ENCODE measurements at places on chromosomes 6 and 20. TPM values are rescaled to one million over a fixed set of nuclear protein-coding genes. Genes with fewer than 3 reads are reported as not detected.

SLC35D3 gene
- not detected for total RNA-seq

ATF6B gene
- total RNA-seq = 83.6 TPM

VSX1 gene
- total RNA-seq = 4.2 TPM

TMEM244 gene
- not detected for total RNA-seq

SSTR4 gene
- not detected for total RNA-seq

TRIM10 gene
- total RNA-seq = not detected

MEI4 gene
- 0.44 TPM for total RNA-seq

C6orf52 gene
- total RNA-seq = 8.2 TPM

KIF16B gene
- 8.8 TPM for total RNA-seq

SNAI1 gene
- total RNA-seq = 12.9 TPM

PROKR2 gene
- not detected for total RNA-seq

LRRN4 gene
- not detected for total RNA-seq

DNA sequence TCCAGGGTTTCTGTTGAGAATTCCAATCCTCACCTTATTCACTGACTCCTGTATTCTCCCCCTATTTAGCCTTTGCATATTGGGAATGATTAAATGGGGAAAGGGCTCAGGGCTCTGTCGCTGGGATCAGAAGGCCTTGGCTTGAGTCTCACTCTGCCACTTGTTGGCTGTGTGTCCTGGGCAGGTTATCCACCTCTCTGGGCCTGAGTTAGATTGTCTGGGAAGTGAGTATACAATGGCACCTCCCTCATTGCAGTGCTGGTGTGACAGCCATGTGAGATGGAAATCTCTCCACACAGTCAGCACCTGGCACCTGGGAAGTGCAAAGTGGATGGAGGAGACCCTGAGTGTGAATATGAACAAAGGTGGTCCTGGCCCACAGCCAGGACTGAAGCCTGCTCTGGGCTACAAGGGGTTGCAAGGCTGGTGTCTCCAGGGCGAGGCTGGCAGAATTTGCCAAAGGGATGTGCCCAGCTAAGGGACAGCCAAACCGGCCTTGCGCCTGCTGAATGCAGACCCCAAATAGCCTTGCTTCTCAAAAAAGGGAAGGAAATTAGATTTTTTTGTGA, 200.0 kb upstream of the PMEPA1 start:
- DNase-seq = no peak

- no peak for DNase-seq
Measured at GRCh38 chr6:32943864-32944649, 3.2 kb upstream of the HLA-DMB start.

GRCh38 chr6:162029873-162030576, 697.5 kb downstream of the PRKN start:
- no peak for DNase-seq

- no peak for DNase-seq
Measured at GRCh38 chr6:44333273-44333919, 9.1 kb upstream of the SPATS1 start.

DNA sequence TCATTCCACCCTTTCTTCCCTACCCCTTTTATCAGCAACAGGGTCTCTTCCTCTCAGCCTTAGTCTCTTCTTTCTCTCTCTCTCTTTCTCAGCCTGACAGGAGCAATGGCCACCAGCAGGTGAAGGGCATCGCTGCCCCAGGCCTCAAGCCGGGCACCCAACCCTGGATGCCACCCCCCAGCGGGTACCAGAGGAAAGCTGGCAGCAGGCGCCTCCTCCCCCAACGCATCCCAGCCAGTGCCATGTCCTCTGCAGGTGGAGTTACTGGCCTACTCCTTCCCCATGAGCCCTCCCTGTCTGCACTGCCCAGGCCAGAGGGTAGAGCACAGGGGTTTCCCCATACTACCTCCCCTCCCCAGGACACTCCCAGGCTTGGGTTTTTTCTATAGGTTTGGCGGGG, 32.2 kb downstream of the EIF2S2 start:
- DNase-seq = no peak

DNA sequence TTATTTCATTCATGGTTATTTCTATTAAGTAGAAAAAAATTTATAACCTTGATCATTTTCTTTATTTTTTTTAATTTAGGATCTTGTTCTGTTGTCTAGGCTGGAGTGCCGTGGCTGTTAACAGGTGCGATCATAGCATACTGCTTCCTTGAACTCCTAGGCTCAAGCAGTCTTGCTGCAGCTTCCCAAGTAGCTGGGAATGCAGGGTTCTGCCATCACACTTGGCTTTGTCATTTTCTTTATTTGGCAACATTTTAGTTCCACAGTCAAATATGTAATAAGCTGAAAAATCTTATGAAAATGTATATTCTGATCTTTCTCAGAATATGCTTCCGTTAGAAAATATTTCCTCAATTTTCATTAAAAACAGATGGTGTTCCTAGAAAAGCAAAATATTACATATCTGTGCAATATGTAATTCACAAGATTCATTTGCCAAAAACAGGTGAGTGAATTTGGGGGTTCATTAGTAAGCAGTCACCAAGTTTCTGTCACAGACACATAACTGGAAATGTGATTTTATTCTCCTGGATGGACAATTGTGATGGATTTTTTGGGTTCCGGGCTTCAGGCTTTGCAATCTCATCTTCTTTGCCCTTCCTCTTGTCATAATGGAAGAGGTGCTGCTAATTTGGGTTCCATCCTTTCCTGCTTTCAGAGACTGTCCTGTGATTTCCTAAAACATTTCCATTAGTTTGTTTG, 21.5 kb downstream of the AMD1 start:
- DNase-seq = no peak

DNA sequence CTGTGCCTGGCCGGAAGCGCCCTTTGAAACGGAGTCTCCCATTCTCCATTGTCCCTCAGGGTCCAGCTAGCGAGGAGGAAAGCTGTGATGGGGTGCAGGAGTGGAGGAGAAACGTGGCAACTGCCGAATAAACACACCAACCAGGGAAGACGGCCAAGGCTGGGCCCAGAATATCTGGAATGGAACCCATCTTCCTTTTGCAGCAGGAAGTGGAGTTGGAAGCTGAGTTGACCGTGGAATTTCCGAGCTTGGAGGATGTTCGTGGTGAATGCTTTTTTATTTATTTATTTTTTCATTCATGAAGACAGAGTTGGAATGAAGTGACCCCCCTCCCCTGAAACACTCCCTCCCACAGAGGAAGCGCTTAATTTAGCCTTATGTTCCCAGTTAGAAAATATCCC, 105.6 kb upstream of the RNF24 start:
- DNase-seq = no peak

GRCh38 chr6:4134841-4135664, at the start of gene ECI2:
Gene ECI2, minus strand, starts transcription at chr6:4135575. Its CDS starts 15 bp downstream, at chr6:4135560.
- DNase-seq = no peak

DNA sequence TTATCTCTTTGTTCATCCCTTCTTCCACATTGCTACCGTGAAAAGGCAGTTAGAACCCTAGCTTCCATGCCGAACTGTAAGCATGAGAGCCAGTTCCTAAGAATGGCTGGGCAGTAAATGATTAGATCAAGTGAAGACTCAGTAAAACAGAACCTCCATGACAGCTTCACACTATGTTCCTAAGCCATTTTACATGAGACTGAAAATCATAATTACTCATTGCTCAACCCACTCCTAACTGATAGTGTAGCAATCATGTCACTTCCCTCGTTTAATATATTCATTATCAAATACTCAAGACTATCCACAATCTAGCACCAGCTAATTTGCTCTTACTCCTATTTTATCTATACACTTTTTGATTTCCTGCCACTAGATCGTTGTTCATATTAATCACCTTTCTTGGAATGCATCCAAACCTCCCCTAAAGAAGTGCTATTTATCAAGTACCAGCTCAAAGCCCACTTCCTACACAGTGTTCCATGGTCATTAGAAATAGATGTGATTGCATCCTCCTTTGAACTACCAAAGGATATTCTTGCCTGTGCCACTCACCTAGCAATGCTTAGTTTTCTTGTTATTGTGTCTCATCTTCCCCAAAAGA, 6.0 kb downstream of the TMEM30A start:
- DNase-seq = no peak

DNA sequence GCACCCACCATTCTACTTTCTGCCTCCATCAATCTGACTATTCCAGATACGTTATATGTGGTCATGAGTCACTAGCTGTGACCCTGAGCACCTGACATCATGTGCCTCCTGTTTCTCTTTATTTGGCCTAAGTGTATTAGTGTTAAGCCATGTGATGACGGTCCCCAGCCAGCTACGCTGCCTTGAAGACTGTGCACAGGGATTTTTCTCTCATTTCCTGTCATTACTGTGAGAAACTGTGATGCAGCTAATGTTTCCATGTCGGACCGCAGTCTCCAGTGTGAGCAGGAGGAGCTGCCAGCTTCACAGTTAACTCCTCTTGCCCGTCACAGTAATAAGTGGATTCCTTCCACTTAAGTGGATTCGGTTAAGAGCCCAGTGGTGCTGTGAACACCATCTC, 9.9 kb upstream of the SPATS1 start:
- DNase-seq = no peak

- DNase-seq = no peak
Measured at GRCh38 chr20:39935901-39936300, 753.1 kb downstream of the MAFB start.

GRCh38 chr6:71908162-71908765, 21.9 kb downstream of the RIMS1 start:
- no peak for DNase-seq

DNA sequence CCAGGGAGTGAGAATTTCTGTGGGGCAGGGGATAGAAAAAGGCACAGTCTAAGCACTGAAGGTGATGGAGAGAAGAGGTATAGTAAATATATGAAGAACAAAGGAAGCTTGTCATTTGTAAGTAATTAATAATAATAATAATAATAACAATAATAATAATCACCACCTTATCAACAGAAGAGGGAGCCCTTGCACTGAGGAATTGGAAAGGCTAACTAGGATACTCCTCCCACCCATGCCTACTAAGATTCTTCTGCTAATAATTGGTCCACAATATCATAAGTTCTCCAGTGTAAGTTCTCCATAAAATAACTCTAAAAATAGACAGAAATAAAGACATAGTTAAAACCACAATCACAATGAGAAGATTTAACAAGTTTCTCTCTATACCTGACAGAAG, 912 bp upstream of the OR12D3 start:
- no peak for DNase-seq

GRCh38 chr20:31559704-31560093, 45.4 kb upstream of the ID1 start:
- no peak for DNase-seq

- no peak for DNase-seq
Measured at GRCh38 chr6:30759575-30760239, 15.4 kb upstream of the IER3 start.

GRCh38 chr6:71107911-71108420, 151.1 kb upstream of the B3GAT2 start:
- no peak for DNase-seq

- no peak for DNase-seq
Measured at GRCh38 chr6:32852018-32852843, 1.3 kb downstream of the TAP1 start.

GRCh38 chr6:36839749-36840431, 646 bp upstream of the CPNE5 start:
- peak; percentile 51 for DNase-seq

DNA sequence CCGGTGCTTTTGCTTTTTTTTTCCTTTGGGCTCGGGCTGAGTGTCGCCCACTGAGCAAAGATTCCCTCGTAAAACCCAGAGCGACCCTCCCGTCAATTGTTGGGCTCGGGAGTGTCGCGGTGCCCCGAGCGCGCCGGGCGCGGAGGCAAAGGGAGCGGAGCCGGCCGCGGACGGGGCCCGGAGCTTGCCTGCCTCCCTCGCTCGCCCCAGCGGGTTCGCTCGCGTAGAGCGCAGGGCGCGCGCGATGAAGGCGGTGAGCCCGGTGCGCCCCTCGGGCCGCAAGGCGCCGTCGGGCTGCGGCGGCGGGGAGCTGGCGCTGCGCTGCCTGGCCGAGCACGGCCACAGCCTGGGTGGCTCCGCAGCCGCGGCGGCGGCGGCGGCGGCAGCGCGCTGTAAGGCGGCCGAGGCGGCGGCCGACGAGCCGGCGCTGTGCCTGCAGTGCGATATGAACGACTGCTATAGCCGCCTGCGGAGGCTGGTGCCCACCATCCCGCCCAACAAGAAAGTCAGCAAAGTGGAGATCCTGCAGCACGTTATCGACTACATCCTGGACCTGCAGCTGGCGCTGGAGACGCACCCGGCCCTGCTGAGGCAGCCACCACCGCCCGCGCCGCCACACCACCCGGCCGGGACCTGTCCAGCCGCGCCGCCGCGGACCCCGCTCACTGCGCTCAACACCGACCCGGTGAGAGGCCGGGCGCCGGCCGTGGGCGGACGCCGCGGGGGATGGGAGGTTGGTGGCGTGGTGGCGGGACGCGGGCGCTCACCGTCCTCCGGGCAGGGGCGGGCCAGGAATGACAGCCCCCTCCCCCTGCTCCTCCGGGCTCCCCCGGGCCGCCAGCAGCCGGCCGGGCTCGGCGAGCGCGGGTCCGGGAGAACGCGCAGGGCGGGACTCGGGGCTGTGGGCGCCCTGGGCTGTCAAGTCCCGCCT, 606 bp downstream of the ID4 start:
- DNase-seq = peak; percentile 36

DNA sequence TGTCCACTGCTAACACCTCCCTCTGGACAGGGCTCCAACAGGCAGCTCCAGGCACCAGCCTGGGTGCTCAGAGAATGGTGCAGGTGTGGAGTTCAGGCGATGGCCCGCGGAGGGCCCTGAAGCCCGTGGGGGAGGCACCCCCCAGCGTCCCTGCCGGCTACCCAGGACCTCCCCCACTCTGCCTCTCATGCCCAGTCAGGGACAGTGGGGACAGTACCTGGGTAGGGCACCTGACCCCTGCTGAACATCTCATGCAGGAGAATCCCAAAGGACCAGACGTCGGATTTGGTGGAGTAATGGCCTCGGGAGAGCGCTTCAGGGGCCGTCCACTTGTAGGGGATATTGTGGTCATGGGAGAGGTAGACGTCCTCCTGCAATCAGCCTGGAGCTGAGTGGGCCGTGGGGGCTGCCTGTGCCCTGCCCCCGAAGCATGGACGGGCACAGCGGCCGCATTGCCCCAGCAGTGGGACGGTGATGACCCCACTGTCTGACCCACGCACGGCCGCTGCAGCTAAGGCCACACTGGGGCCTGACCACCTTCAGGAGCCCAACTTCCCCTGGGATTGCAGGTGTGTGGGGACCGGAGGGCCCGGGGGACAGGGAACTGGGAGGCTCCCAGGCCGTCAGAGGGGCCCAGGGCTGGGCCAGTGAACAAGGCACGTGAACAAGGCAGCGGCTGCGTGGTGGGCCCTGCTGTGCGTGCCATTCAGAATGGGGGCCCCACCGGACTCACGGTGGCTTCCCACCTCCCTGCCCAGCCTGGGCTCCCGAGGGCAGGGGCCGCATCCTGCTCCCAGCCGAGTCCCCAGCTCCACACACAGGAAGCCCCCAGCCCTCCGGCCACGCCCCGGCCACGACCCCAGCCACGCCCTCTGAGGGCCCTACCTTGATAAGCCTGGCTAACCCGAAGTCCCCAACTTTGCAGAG, 7.1 kb downstream of the PTK6 start:
- DNase-seq = no peak
